ENCODE measurements at places on chromosomes 11 and 22.

DNA sequence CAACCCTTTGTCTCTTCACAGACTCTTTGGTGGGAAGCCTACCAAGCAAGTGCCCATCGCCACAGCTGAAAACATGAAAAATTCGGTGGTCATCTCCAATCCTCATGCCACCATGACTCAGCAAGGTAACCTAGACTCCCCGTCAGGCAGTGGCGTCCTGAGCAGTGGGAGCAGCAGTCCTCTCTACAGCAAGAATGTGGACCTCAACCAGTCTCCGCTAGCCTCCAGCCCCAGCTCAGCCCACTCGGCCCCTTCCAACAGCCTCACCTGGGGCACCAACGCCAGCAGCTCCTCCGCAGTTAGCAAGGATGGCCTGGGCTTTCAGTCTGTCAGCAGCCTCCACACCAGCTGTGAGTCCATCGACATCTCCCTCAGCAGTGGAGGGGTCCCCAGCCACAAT, 111.6 kb downstream of the DBX1 start:
- DNase-seq = no peak

DNA sequence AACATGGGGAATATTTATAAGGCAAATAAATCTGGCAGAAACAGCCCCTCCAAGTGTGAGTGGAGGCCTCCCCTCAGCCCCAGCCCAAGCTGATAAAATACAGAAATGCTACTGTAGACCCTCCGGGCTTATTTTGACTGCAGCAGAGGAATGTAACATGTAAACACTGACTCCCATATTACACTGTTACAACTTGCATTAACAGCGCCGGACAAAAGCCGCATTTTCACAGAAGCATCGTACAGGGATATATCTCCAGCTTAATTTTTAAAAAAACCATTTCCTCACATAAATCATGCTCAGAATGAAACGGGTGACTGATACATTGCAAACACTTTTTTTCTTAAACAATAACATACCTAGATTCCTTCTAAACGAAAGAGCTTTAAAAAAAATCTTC, 36.6 kb upstream of the COMT start:
- no peak for DNase-seq

DNA sequence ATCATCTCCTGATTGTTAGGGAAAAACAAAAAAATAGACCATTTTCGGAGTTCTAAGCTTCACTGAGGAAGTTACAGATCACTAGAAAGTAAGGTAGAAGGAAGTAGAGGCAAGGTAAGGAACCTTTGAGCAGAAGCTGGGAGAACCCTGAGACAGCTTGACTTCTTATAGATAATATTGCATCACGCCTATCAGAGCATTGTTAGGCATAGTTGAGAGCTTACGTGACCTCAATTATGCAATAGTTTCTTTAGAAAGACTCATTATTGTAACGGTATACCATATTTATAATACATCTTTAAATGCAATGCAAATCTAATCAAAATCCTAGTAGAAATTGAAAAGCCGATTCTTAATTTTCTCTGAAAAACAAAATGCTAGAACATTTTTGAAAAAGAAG, 4.9 kb downstream of the TBRG1 start:
- DNase-seq = no peak

DNA sequence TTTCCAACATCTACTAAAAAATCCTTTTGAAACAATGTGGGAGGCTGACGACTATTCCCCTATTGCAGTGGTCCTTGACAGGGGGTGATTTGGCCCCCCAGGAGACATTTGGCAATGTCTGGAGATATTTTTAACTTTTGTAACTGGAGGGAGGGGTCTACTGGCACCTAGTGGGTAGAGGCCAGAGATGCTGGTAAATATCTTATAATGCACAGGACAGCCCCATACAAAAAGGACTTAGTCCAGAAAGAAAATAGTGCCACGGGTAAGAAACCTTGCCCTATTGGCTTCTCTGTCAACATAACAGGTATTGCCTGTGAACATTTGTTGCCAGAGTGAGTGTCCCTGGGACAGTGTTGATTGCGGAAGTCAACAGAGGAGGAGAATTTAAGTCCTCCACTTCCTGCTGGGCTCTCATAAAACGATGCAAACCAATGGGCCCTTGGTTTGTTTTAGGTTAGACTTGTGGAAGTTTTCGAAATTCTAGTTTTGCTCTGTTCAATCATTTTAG, 101.6 kb downstream of the MAML2 start:
- DNase-seq = no peak

DNA sequence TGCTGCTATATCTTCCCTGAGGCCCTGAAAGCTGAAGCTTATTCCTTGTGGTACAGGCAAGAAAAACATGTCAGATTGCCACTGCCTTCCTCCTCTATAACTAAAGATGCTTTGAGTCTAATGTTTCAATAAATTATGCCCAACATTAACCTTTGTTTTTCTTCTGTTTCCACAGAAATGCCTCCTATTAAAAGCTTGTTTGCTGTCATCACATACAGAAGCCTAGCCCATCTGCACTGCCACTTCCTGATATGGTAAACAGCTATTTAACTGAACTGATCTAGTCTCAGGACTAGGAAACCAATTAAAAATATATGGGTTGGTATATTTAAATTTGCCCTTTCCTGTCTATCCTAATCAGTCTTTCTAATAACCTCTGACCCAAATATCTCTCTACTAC, 17.1 kb upstream of the CRTAM start:
- no peak for DNase-seq

- DNase-seq = no peak
These were observed 977.0 kb upstream of the CHORDC1 start for GRCh38 chr11:91199866-91200265.

- no peak for DNase-seq
These were observed 197.8 kb downstream of the MAML2 start for GRCh38 chr11:96145163-96145585.

DNA sequence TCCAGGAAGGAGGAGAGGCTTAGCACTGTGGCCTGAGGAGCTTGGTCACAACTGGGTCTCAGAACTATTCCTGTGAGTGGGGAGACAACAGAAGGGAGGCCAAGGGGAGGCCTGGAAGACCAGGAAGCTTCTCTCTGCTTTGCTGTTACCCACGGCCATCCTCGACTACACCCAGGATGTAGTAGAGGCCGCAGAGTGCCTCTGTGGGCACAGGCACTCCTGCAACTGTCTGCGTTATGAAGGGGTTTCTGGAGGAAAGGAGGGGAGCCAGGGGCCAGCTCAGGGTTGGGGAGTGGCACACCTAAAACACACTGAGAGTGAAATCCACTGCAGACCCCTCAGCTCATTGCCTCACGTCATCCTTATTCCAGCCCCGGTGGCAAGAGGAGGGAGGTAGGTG, 3.8 kb upstream of the MFRP start:
- DNase-seq = no peak

- no peak for DNase-seq
These were observed 530 bp downstream of the BBS1 start for GRCh38 chr11:66510990-66511339.

- DNase-seq = no peak
These were observed 612 bp downstream of the IGF2 start for GRCh38 chr11:2138431-2139122.

DNA sequence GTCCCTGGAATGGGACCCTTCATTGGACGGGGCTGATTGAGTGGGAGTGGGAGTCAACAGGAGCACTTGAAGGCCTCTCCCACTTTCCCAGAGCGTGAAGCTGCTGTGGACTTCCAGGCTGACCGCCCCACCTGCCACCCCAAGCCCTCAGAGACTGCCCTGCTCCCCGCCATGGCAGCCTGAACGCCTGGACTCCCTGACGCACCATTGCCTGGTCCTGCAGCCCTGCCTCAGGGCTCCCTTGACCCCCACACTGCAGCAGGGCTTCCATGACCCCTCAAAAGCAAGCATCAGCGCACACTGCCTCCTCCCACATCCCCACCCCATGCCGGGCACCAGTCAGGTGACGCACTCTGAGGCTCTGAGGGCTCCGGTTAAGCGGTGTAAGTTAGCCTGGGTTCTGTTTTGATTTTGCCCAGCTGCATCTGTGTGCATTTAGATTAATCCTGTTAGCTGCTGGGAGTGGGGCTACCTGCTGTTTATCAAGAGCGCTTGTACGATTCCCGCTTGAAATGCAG, 39.4 kb downstream of the TRIM29 start:
- DNase-seq = no peak

- DNase-seq = peak; percentile 15
These were observed 753 bp downstream of the STX3 start for GRCh38 chr11:59755701-59756557.

DNA sequence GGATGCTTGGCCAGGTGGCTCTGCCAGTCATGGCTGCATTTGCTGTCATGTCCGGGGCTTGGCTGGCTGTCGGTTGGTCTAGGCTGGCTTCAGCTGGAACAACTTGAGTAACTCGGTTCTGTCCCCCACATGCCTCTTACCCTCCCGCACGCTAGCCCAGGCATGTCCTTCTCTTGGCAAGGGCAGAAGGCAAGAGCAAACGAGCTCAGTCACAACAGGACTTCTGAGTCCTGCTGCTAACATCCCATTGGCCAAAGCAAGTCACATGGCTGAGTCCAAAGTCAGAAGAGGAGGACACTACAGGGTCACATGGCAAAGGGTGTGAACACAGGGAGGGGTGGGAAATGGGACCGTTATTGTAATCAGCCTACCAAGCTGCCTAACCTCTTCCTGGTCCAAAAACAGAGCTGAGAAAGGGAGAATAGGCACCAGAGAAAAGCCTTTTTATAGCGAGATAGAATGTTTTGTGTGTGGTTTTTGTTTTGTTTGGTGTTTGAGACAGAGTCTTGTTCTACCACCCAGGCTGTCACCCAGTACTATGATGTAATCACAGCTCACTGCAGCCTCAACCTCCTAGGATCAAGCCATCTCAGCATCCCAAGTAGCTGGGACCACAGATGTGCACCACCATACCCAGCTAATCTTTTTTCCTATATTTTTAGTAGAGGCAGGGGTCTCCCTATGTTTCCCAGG, 81.9 kb downstream of the MN1 start:
- DNase-seq = peak; percentile 72

DNA sequence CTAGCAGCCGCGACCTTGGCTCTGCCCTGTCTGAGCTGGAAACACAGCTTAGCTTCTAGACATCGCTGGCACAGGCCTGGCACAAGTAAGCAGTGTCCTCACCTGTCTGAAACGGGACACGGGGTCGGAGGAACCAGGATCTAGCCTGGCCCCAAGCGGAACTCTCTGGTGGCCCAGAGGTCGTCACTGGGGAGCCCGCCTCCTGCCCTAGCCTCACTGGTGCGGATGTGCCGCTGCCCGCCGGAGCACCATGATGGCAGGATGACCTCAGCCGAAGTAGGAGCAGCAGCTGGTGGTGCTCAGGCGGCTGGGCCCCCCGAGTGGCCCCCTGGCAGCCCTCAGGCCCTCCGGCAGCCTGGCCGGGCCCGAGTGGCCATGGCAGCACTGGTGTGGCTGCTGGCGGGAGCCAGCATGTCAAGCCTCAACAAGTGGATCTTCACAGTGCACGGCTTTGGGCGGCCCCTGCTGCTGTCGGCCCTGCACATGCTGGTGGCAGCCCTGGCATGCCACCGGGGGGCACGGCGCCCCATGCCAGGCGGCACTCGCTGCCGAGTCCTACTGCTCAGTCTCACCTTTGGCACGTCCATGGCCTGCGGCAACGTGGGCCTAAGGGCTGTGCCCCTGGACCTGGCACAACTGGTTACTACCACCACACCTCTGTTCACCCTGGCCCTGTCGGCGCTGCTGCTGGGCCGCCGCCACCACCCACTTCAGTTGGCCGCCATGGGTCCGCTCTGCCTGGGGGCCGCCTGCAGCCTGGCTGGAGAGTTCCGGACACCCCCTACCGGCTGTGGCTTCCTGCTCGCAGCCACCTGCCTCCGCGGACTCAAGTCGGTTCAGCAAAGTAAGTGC, 871 bp downstream of the SLC35E4 start:
- no peak for DNase-seq

DNA sequence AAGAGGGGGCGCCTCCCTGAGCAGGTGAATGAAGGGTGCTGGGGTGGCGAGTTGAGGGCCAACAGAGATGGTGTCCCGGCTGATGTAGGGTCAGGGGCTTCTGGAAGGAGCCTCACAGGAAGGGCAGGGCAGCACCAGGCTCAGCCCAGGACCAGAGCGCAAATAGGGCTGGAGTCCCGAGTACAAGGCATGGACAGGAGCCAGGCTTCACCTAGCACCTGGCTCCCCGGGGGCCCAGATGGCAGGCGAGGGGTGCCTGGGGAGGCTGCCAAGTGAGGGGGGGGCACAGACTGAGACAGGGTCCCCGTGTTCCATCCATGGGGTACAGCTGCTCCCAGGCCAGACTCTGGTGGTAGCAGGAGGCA, 105.8 kb downstream of the KCNQ1 start:
- DNase-seq = no peak

- no peak for DNase-seq
These were observed 322.7 kb upstream of the PLET1 start for GRCh38 chr11:112583261-112583893.

- no peak for DNase-seq
These were observed 50.6 kb downstream of the ME3 start for GRCh38 chr11:86621854-86622253.

GRCh38 chr11:95994329-95994728, 70.4 kb upstream of the MTMR2 start:
- DNase-seq = no peak

- no peak for DNase-seq
These were observed 262.3 kb upstream of the MTNR1B start for GRCh38 chr11:92707173-92707619.

DNA sequence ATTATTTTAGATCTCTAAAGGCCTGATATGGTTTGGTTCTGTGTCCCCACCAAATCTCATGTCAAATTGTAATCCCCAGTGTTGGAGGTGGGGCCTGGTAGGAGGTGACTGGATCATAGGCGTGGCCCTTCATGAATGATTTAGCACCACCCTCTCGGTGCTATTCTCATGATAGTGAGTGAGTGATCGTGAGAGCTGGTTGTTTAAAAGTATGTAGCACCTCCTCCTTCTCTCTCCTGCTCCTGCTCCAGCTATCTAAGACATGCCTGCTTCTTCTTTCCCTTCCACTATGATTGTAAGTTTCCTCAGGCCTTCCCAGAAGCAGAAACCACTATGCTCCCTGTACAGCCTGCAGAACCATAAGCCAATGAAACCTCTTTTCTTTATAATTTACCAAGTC, 114.1 kb downstream of the SERGEF start:
- no peak for DNase-seq

All from anterior cingulate cortex (tissue), 58 donors.